ENCODE measurements at places on chromosomes 16 and 17.
A peak's percentile ranks its signal among the peaks of the same experiment; 100 is the strongest.

DNA sequence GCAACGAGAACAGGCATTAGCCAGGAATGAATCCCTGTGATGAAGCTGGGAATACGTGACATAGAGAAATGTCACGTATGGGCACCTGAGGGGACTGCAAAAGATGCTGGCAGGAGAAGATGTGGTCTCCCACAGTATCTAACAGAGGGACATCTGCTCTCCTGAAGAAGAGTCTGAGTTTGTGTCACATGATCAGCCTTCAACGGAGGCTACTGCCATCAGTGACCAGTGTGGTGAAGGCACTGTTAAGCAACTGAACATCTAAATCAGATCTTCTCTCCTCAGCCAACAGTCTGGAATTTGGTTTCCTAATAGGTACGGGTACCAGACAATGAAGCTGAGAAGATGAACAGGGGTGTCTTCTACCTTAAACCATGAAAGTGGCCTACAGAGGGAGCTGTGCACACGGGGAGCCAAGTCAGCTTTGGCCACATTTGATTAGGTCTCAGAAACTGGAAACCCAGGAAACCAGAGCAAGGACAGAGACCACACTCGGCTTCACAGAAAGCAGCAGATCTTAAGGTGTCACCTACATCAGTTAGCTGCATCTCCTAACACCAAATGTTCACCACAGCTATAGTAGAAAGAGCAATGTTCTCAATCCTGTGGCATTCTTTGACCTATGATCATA lies 41.8 kb downstream of the BRD7 start:
- DNase-seq, result peak; percentile 67

DNA sequence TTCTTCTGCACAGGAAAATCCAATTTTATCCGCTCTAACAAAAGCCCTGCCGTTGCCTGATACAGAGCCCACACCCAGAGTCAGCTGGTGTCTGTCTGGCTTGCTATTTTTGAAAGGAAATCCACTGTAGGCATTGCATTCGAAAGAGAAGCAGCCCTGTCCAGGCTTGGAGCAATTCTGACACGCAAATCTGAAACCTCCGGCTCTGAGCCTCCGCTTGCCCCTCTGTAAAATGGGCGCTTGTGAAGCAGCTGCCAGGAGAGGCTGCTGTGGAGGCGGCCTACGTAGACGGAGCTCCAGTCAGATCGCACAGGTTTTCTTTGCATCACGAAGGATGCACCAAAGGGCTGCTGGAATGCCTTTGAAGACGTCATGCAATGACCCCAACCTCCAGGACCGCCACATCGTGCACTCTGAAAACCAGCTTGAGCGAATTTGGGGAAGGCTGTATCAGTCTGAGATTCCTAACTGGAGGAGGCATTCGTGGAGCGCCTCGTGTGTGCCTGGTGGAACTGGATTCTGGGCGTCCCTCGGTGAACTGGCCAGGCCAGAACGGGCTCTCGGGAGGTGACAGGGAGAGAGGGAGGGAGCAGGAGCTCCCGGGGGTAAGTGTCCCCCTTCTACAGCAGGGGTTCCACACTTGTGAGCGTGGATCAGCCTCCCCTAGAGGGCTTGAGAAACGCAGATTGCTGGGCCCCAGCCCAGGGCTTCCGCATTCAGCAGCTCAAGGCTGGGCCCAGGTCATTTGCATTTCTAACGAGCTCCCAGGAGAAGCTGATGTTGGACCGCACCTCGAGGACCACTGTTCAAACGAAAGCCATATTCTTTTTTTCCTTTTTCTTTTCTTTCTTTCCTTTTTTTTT lies 215.5 kb downstream of the MRTFB start:
- no peak for DNase-seq

DNA sequence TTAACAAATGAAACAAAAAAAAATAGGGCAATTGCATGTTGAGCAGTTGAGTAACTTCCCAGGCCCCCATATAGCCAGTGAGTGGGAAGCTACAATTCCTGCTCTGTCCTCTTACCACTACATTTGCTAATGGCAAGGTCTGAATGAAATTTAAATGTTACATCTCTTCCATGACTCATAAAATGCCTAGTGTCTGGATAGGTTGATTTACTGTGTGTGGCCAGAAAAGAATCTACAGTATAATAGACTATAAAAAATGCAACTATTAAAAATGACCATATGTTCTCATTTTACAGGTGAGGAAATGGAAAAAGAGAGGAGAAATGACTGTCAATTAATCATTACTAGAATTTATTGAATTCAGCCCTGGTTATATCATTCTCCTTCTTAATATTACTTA lies 1199.3 kb downstream of the CDH11 start:
- DNase-seq, result no peak

DNA sequence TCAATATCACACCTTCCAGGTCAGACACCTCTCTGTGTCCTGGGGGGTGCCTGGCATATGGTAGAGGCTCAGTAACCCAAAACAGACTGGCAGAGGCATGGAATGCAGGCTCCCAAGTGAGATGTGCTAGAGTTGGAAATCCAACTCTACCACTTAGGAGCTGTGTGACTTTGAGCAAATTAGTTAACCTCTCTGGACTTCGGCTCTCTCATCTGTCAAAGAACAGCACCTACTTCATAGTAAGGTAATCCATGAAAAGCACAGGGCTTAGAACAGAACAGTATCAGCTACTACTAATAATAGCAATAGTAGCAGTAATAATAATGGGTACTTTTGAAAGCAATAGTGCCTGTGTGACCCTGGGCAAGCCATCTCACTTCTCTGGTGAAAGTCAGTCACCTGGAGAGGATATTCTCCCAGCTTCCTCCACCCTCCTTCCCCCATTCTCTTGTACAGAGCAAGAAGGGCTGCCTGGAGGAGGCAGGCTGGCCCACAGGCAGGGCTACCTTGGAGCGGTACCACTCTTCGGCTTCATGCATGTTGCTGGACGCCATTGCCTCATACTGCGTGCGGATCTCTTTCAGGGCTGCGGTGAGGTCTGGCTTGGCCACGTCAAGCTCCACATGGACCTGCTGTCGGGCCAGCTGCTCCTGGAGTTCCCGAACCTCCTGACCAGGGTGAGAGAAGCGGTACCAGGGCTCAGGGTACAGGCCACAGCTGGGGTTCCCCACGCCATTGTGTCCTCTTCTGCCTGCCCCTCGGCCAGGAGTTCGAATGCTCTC lies 2.3 kb downstream of the GFAP start:
- DNase-seq, result no peak

GRCh38 chr17:82295472-82295814 lies 21.9 kb upstream of the CSNK1D start:
- no peak for DNase-seq

- no peak for DNase-seq
Observed at GRCh38 chr16:27324851-27325301, 11.1 kb downstream of the IL4R start.

- no peak for DNase-seq
Observed at GRCh38 chr16:68866933-68867332, 23.6 kb downstream of the TANGO6 start.

DNA sequence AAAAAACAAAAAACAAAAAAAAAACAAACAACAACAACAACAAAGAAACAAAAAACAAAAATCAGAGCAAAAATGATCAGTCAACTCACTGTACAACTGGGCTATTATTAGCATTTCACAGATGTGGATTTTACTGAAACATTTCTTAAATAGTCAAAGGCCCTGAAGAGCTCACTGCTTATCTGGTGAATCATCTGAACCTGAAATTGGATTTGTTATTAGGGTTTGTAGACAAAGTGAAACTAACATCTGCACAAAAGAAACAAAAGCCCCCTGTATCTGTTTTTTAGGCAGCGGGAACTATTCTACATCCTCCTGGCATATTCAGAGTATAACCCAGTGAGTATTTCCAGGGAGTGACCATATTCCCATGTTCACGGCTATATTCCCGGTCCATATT lies 32.6 kb upstream of the KSR1 start:
- DNase-seq, result no peak

DNA sequence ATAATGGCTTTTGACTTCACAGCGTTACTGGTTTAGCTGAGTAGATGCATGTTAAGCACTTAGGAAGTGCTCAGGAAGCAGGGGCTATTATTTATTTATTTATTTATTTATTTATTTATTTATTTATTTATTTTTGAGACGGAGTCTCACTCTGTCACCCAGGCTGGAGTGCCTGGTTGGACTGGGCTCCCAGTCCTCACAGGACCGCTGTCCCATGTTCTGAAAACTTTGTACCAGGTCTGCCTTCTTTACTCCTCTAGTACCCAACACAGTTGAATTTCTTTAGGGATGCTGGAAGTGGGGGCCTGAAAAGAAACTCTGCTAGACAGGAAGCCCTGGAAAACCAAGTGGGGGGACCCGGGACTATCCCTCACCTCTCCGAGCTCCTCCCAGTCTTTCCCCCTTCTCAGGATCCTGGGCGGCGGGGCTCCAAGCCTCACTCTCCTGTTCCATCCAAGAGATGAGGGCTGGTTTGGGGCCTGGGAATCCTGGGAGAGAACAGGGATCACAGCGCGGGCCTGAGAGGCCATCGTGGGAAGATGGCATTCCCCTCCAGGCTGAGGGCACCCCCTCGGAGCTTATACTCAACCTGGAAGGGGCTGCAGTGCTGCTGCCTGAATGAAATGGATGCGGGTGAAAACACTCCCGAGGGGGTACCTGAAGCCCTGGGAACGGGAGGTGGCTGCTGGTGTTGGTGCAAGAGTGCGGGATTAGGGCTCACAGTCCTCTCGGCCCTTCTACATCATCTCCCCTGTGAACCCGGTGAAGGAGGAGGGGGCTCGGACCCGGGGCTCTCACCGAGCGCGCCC lies 674 bp downstream of the ZNF688 start:
- no peak for DNase-seq

GRCh38 chr16:15502041-15502725 lies 67.8 kb downstream of the BMERB1 start:
- no peak for DNase-seq

GRCh38 chr17:40453881-40454612 lies 10.8 kb downstream of the IGFBP4 start:
- DNase-seq, result no peak

GRCh38 chr17:3335876-3336275 lies 37.7 kb upstream of the OR3A1 start:
- DNase-seq, result no peak

- no peak for DNase-seq
Observed at GRCh38 chr17:47649972-47650524, 329 bp downstream of the KPNB1 start.

DNA sequence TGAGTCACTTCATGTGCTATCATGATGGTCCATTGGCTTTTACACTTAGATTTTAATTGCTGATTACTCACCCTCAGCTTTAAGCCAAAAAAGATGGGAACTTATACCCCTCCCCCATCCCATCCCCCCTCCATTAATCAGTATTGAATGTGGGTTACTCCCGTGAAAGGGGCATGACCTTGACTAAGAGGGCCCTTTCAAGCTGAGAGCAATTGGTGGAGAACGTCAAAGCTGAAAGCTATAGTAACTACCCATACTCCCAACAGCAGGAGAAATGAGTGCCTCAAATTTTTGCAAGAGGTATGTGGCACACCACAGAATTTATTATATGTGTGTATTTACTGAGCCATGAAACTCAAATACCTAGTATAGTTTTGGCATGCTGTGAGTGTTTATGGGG lies 99.7 kb upstream of the CDH8 start:
- no peak for DNase-seq

DNA sequence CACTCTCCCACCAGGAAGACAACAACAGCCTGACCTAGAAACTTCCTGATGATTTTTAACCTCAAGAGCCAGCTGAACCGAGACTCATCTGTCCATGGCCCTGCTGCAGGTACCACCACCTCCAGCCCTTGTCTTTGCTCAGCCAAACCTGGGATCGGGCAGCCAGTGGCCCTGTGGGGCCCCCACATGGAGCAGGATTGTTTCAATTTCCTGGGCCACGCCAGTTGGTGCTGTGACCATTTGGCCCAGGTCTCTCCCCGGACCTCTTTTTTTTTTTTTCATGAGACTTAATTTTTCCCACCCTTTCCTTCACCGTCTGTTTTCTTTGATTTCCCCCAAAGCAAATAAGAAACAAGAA lies 8.3 kb upstream of the HOXB2 start:
- no peak for DNase-seq

- no peak for DNase-seq
Observed at GRCh38 chr17:63450551-63450950, 4.4 kb upstream of the CYB561 start.

DNA sequence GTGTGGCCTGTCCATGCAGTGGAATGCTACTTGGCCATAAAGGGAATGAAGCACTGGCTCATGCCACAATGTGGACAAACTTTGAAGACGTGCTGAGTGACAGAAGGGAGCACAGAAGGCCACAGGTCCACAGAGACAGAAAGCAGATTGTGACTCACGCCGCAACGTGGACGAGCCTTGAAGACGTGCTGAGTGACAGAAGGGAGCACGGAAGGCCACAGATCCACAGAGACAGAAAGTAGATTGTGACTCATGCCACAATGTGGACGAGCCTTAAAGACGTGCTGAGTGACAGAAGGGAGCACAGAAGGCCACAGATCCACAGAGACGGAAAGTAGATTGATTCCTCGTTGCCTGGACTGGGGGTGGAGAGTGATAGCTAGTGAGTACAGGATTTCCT lies 19.2 kb downstream of the ZC3H18 start:
- no peak for DNase-seq

DNA sequence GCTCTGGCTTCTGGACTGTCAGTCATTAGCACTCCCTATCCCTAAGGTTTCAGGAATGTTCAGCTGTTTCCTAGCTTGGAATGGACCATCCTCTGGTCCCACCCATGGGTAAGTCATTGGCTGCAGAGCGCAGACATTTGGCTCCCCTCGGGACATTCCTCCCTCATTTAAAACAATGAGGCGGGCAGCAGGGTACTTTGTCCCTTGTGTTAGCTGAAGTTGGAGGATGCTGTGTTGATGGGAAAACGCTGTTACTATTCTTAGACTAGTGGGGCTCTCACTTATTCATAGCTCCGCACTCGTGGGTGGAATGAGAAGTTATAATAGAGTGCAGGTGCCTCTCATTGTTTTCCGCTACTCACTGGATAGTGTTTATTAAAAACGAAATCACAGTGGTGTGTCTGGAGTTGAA lies 673.8 kb downstream of the WWOX start:
- DNase-seq, result no peak

DNA sequence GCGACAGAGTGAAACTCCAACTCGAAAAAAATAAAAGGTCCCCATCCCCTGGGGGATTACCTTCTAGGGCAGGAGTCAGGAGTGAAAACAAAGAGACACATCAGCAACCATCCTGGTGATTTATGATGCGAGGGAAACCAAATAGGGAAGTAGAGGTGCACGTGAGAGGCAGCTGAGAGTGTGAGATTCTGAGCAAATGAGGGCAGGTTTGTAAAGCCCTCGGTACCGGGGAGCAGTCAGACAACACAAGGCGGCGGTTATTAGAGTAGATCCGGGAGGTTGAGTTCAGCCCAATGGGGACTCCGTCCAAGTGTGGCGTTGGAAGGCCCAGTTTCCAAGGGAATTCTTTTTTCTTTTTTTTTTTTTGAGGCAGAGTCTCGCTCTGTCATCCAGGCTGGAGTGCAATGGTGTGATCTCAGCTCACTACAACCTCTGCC lies 7.4 kb upstream of the ARMC7 start:
- DNase-seq, result no peak
